ENCODE measurements at places on chromosomes 6 and 20. TPM values are rescaled to one million over a fixed set of nuclear protein-coding genes. Genes with fewer than 3 reads are reported as not detected.

GRCh38 chr20:24935766-24936525 is 13.1 kb upstream of the CST7 start:
- H3K4me1 ChIP-seq, result no peaks in the 10 kb centered on the region
- no peaks in the 10 kb centered on the region for H3K27me3 ChIP-seq
- DNase-seq, result peak; percentile 4
- H3K36me3 ChIP-seq, result no peaks in the 10 kb centered on the region

GRCh38 chr6:132259070-132259469 is 142.2 kb downstream of the MOXD1 start:
- H3K36me3 ChIP-seq, result no peaks in the 10 kb centered on the region
- no peak overlapping the region for H3K27ac ChIP-seq
- no peaks in the 10 kb centered on the region for H3K4me1 ChIP-seq
- no peak for DNase-seq
- no peaks in the 10 kb centered on the region for H3K27me3 ChIP-seq

GRCh38 chr20:35768731-35769664 is 2.8 kb upstream of the PHF20 start:
- H3K27ac ChIP-seq, result peak overlapping the region; percentile 90
- H3K36me3 ChIP-seq, result no peaks in the 10 kb centered on the region
- no peak overlapping the region for H3K4me3 ChIP-seq
- no peaks in the 10 kb centered on the region for H3K27me3 ChIP-seq
- H3K4me1 ChIP-seq, result peaks cover 17% of the 10 kb centered on the region

DNA sequence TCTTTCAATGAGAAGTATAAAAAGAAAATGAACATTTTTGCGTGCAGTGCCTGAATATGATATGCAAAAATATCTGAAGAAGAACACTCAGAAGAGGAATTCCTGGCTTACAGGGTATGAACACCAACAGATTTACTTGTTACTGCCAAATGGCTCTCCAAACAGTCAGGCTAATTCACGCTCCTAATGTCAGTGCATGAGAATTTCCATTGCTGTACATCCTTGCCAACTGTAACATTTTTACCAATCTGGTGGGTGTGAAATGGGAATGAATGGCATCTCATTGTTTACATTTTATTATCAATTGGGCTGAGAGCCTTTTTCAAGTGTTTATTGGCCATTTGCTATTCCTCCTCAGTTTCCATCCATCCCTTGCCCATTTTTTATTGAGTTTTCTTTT is 365.3 kb upstream of the MAP3K7 start:
- H3K4me3 ChIP-seq, result no peak overlapping the region
- no peak for DNase-seq
- no peaks in the 10 kb centered on the region for H3K4me1 ChIP-seq
- no peak overlapping the region for H3K27ac ChIP-seq
- no peaks in the 10 kb centered on the region for H3K27me3 ChIP-seq

DNA sequence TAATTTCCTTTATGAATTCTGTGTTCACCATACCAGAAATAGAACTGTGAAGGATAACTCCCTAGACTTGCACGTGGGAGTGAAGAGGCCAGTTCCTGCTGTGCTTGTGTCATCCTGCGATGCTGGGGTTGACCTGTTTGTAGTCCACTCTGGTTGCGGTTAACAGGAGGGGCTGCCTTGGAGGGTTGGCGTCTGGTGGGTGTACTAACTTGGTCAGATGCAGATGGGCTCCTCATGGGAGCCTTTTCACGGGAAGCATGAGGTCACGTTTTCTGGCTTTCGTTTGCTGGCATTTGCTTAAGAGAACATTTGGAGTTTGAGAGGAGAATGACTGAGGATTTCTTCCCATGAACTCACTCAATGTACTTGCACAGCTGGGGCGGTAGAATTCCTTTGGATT is 41.2 kb downstream of the IGF2R start:
- no peak overlapping the region for H3K27ac ChIP-seq
- DNase-seq, result peak; percentile 32
- no peak overlapping the region for H3K4me3 ChIP-seq
- peaks cover 5% of the 10 kb centered on the region for H3K4me1 ChIP-seq

DNA sequence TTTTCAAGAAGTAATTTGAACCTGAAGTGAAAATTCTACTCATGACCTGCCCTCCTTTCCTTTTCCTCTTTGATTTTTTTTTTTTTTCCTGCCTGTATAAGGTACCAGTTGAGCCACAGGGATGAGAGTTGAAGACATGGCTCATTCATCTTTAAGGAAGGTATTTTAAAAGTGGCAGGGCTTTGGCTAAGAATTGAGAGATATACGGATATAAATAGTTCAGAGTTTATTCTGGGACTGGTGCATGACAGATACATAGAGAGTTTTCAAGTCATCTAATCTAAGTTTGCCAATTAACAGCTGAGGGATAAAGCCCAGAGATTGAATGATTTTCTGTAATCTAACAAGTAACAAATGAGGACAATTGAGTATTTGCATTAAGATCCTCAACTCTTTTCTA is 69.8 kb downstream of the BTBD3 start:
- H3K4me1 ChIP-seq, result no peaks in the 10 kb centered on the region
- H3K27ac ChIP-seq, result no peak overlapping the region

- no peak for DNase-seq
- H3K27ac ChIP-seq, result no peak overlapping the region
- no peak overlapping the region for H3K4me3 ChIP-seq
These were observed 389.1 kb downstream of the ARHGAP18 start for GRCh38 chr6:129320892-129321291.

GRCh38 chr6:11331111-11331510 is 98.6 kb upstream of the NEDD9 start:
- no peaks in the 10 kb centered on the region for H3K27me3 ChIP-seq
- H3K27ac ChIP-seq, result no peak overlapping the region
- H3K4me1 ChIP-seq, result no peaks in the 10 kb centered on the region
- no peak overlapping the region for H3K4me3 ChIP-seq
- H3K36me3 ChIP-seq, result peaks cover 2% of the 10 kb centered on the region

DNA sequence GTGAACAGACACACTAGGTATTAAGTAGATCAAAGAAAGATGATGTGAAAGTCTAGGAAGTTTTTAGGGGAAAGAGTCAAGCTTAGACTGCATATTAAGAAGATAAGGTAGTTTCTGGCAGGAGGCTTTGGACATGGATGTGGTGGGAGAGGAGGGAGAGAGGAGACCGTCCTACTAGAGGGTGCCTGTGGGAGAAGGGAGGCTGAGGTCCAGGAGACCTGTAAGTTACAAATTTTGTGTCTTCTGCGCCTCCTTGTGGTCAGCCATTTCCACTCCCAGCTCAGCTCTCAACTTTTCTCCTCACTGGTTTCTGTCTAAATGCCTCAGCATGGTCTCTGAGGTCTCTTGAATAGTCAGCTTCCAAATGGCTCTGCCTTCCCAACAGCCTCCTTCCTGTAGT is 193.5 kb downstream of the UNC5CL start:
- H3K36me3 ChIP-seq, result no peaks in the 10 kb centered on the region
- no peak overlapping the region for H3K27ac ChIP-seq
- H3K4me1 ChIP-seq, result no peaks in the 10 kb centered on the region
- peak; percentile 73 for DNase-seq
- H3K4me3 ChIP-seq, result no peak overlapping the region
- H3K27me3 ChIP-seq, result no peaks in the 10 kb centered on the region

GRCh38 chr20:21075471-21075870 is 30.7 kb downstream of the LINC00237 start:
- H3K27ac ChIP-seq, result no peak overlapping the region
- no peak for DNase-seq
- no peaks in the 10 kb centered on the region for H3K27me3 ChIP-seq
- no peaks in the 10 kb centered on the region for H3K36me3 ChIP-seq

- H3K4me1 ChIP-seq, result no peaks in the 10 kb centered on the region
- no peak overlapping the region for H3K27ac ChIP-seq
- DNase-seq, result no peak
- H3K27me3 ChIP-seq, result no peaks in the 10 kb centered on the region
- no peaks in the 10 kb centered on the region for H3K36me3 ChIP-seq
These were observed 1654.1 kb downstream of the GRIK2 start for GRCh38 chr6:103047567-103047966.

DNA sequence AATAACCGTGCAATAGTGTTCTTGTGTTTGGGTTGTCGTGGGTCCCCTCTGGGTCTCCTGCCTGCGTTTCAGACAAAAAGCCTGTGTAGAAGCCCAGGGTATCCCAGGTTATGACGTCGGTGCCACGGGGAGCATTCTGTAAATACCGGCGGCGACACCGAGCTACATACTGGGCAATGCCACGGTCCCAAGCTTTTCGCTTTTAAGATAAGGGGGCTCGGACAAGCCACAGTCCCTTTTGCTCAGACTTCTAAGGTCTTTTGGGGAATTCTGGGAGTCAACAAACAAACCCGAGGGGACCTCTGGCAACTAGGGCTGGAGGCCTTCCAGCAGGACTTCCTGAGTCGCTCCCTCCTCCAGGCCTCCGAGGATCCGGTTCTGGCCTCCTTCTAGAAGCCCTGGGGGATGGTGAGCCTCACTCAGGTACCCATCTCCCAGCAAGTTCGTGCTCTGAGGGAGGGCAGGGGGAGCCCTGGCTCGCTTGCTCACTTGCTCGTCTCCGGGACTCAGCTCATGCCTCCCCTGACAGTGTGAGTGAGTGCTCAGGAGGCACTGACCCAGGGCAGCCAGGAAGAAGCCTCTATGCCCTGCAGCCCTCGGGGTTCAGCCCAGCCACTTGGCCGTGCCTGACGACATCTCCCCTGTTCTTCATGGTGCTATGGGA is 62.4 kb upstream of the MRPS10 start:
- H3K4me3 ChIP-seq, result no peak overlapping the region
- H3K27ac ChIP-seq, result peak overlapping the region; percentile 65
- peak; percentile 94 for DNase-seq
- no peaks in the 10 kb centered on the region for H3K27me3 ChIP-seq
- no peaks in the 10 kb centered on the region for H3K36me3 ChIP-seq

- H3K4me1 ChIP-seq, result no peaks in the 10 kb centered on the region
- H3K27me3 ChIP-seq, result no peaks in the 10 kb centered on the region
- H3K36me3 ChIP-seq, result no peaks in the 10 kb centered on the region
- DNase-seq, result no peak
- peak overlapping the region; percentile 88 for H3K27ac ChIP-seq
These were observed 1.8 kb downstream of the ENTPD6 start for GRCh38 chr20:25197183-25197869.

GRCh38 chr20:23456873-23457272 is 4.2 kb upstream of the CST11 start:
- no peak for DNase-seq
- H3K36me3 ChIP-seq, result no peaks in the 10 kb centered on the region
- no peak overlapping the region for H3K4me3 ChIP-seq
- no peaks in the 10 kb centered on the region for H3K27me3 ChIP-seq
- no peak overlapping the region for H3K27ac ChIP-seq
- H3K4me1 ChIP-seq, result no peaks in the 10 kb centered on the region

DNA sequence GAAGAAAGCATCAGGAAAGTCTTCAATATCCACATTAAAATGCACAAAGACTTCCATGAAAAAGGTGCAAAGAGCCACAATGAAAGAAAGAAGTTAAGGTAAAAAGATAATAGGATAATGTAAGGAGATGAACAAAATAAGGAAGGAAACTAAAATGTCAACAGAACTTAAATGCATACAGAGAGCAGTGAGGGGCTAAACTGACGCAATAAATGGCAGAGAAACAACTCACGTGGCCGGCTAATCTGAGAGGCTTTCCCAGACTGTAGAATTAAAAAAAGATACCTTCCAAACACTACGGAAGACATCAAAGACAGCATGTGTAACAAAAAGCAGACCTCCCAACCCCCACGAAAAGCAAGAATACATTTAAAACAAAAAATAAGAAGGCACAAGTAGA is 73.7 kb downstream of the GMDS start:
- no peak overlapping the region for H3K4me3 ChIP-seq
- no peaks in the 10 kb centered on the region for H3K36me3 ChIP-seq
- H3K27me3 ChIP-seq, result no peaks in the 10 kb centered on the region
- no peak overlapping the region for H3K27ac ChIP-seq
- peak; percentile 31 for DNase-seq

GRCh38 chr6:25010902-25011625 is 75.3 kb upstream of the RIPOR2 start:
- no peak for DNase-seq
- no peak overlapping the region for H3K4me3 ChIP-seq
- H3K4me1 ChIP-seq, result no peaks in the 10 kb centered on the region

DNA sequence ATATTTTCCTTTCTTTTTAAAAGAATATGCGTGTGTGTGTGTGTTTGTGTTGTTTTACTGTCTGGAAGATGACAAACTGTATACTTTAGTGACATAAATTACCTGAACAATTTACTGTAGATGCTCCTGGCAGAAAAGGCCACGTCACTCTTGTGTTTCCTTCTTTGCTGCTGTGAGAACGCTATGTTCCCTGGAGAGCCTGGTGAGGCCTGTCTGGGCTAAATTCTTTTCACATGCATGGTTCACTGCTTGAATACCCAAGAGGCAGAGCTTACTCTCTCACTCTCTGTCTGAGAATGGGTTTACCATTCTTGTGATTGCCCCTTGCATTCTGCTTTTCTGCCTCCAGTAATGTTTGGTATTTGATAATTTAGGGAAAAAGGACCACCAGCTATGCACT is 64.3 kb downstream of the EDN1 start:
- H3K27ac ChIP-seq, result no peak overlapping the region
- H3K4me1 ChIP-seq, result no peaks in the 10 kb centered on the region
- H3K36me3 ChIP-seq, result no peaks in the 10 kb centered on the region
- H3K4me3 ChIP-seq, result no peak overlapping the region
- DNase-seq, result no peak

DNA sequence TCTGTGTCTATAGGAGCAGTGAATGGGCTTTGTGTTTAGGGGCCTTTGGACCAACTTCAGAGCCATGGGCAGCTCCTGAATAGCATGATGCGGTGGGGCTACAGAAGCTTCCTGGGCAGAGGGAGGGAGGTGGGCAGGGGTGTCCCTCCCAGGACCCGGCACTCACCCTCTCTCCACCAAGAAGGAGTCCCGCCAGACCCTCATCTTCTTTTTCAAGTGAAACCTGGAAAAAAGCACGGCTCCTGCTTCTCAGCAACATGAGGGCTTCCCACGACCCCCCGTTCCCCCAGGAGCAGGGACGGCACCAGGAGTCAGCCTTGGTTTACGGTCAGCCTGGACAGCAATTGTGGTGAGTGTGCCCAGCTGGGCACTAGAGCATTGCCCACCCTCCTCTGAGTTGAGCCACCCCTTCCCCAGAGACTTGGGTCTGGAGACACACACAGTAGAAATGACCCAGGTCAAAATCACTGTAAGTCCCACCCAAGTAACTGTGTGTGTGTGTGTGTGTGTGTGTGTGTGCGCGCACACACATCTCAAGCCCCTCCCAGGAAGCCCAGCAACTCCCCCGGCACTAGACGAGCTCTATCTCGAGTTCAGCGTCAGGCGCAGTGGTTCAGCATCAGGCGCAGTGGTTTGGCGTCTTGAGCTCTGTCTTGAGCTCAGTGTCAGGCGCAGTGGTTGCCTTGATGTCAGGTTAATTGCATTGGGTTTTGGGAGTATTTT is 108.2 kb downstream of the SULF2 start:
- no peaks in the 10 kb centered on the region for H3K36me3 ChIP-seq
- H3K4me1 ChIP-seq, result peaks cover 6% of the 10 kb centered on the region
- no peaks in the 10 kb centered on the region for H3K27me3 ChIP-seq
- no peak overlapping the region for H3K27ac ChIP-seq
- DNase-seq, result no peak

The SEL1L2 gene
- not detected for total RNA-seq

The WFDC2 gene
- 499 TPM for total RNA-seq

The SLC26A8 gene
- 0.34 TPM for total RNA-seq

The SLC17A3 gene
- not detected for total RNA-seq

The SOX18 gene
- 12.1 TPM for total RNA-seq

The SLC17A2 gene
- not detected for total RNA-seq

The SCRT2 gene
- total RNA-seq, result not detected

The CTCFL gene
- not detected for total RNA-seq

The CCR6 gene
- total RNA-seq, result 0.34 TPM
